ENCODE measurements at places on chromosomes 12 and 14.

DNA sequence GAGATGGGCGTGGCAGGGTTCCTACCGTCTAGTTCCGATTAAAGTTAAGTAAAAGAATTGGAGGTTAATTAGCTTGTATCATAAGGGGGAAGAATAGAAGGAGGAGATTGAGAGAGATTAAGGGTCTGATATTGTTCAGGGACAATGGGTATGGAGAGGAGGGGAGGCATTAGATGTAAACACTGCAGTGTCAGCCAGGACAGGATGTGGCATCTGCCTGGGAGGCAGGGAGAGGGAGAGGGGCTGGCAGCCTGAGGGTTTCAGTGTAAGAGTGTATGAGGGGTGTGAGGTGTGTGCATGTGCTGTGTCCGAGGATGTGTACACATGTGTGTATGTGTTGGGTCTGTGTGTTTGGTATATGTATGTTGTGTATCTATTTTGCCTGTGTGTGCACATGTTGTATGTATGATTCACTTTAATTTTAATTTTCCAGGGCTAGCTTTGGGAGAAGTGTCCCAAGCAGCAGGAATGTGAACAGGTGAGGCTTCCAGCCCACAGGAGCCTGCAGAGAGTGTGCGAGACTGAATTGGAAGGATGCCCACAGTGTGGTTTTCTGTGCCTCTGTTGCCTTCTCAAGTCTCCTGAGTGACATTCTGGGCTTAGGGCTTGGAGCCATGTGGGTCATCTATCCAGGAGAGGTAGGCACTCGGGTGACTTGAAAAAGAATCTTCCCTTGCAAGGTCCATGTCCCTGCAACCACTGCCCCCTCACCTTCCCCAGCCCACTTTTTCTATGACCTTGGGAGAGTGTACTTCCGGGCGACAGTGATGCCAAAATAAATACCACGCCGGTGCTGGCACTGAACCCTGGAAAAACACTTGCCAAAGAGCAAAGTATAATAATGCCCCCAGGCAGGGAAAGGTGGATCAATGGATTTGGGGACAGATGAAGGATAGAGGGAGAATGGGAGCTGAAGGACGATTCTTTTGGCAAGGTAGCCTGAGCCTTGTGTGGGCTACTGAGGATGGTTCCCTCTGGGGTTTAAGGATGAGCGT is 36.8 kb upstream of the DCD start:
- no peak for DNase-seq

GRCh38 chr12:12486661-12487240 is 75.9 kb downstream of the DUSP16 start:
- no peak for DNase-seq

DNA sequence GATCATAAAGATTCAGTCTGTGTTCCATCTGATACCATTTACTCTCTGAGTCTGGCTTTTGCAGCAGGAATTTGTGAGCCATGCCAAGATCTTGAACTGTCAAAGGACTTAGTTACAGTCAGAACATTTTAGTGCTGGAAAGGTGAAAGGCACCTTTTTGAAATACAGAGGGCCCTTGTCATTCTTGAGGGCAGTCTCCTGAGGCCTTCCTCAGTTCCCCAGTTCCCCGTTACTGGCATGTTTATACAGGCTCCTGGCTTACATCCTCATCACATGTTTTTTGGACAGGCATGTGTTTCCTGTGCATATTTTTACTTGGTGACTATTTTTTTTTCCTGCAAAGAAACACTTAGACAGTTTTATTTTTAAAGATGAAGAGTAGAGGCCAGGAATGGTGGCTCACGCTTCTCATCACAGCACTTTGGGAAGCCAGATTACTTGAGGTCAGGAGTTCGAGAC is 21.0 kb downstream of the CFAP54 start:
- no peak for DNase-seq

DNA sequence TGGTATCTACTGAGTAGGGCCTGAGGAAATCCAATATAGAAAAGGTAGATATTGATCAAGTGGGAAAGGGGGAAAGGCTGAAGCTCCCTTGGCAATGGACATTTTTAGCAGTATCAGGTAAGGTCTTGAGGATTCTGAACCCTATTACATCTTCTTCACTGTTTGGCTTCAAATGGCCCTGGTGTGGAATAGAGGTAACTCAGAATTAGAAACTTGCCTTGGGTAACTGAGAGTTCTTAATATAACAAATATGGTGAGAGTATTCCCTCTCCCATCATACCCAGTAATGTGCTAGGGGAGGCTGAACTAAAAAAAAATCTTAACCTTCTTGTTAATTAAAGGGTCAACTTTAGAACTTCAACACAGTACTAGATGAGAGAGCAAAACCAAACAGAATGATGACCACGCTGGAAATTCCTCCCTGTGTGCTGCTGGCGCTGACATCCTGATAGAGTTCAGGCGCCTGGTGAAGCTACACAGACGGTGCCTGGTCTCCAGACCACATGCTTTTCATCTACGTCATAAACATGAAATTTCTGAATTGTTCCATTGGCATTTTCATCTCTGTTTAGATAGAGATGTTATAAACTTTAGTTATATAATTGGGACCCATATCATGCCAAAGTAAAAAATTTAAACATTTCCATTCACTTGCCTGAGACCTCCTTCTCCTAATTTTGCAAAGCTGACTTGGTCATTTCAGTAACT is 128.3 kb downstream of the AKAP6 start:
- DNase-seq, result no peak

DNA sequence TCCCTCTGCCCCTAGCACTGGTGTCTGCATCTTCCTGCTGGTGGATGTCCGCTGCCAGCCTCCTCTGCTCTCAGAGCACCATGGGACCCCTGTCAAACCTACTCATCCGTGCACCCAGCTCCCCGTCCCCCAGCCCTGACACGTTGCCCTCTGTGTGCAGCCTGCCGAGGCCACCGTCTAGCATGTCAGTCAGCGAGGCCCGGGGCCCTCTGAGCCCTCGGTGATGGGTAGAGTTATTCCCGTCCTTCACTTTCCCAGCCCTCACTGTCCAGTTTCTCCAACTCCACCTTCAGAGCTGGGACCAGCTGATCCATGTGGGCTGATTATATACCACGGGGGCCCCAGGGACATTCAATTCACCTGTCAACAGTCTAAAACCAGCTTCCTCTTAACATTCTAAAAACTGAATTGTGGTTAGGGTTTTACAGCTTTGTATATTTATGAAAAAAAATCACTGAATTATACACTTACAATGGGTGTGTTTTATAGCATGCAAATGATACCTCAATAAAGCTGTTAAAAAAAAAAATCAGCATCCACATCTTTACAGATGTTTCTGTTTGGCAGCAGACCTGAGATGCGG is 61.3 kb downstream of the CCDC88C start:
- DNase-seq, result no peak

DNA sequence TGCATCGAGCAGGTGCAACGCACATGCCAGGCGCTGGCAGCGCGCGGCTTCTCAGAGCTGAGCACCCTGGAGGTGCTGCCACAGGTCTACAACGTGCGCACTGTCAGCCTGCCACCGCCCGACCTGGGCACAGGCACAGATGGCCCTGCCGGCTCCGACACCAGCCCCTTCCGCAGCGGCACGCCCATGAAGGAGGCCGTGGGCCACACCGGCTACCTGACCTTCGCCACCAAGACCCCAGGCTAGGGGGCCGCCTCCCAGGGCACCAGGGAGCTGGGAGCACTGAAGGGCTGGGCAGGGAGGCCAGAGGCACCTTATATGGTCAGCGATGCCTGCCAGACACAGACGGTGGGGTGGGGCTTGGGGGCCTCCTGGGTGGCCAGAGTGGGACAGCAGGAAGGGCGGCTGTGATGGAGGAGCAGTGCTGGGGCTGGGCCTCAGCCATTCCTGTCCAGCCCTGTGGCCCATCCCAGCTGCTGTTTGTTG is 5.6 kb downstream of the TRMT61A start:
- no peak for DNase-seq

DNA sequence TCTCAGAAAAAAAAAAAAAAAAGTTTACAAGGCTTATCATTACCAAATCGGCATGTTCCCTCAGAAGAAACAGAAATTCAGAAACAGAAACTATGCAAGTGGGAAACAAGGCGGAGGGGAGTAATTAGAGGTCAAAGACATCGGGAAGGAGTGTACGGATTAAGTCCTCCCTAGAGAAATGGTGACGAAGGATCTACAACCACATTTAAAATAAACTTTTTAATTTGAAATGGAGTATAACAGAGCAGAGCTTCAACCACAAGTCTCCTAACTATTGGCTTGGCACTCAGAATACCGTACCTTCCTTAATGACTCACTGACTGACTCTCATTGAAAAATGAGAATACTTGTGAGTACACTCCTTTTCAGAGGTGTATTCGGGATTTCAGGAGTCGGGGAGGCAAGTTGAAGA is 908 bp downstream of the ENTPD5 start:
- no peak for DNase-seq

- DNase-seq, result no peak
Observed at GRCh38 chr12:63457857-63458256, 210.4 kb downstream of the DPY19L2 start.

GRCh38 chr12:2958432-2959191 is 585 bp upstream of the TEAD4 start:
- no peak for DNase-seq

- no peak for DNase-seq
Observed at GRCh38 chr14:56678838-56679237, 99.2 kb downstream of the TMEM260 start.

DNA sequence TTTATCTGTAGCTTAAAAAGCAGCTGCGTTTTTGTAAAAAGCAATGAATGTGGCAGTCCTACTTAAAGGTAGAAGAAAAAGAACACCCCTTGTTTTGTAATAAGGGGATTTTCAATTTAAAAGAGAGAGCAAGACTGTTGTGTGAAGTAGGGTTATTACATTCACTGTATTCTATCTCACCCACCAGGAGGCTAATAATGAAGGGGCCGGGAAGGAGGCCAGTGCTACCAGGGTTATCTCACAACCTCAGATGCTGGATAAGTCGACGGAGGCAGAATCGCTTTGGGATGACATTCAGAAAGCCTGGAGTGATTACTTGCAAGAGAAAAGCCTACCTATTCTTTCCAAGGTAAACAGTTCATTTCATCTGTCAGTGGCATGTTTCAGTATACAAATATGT is 97.7 kb downstream of the RMST start:
- DNase-seq, result no peak

DNA sequence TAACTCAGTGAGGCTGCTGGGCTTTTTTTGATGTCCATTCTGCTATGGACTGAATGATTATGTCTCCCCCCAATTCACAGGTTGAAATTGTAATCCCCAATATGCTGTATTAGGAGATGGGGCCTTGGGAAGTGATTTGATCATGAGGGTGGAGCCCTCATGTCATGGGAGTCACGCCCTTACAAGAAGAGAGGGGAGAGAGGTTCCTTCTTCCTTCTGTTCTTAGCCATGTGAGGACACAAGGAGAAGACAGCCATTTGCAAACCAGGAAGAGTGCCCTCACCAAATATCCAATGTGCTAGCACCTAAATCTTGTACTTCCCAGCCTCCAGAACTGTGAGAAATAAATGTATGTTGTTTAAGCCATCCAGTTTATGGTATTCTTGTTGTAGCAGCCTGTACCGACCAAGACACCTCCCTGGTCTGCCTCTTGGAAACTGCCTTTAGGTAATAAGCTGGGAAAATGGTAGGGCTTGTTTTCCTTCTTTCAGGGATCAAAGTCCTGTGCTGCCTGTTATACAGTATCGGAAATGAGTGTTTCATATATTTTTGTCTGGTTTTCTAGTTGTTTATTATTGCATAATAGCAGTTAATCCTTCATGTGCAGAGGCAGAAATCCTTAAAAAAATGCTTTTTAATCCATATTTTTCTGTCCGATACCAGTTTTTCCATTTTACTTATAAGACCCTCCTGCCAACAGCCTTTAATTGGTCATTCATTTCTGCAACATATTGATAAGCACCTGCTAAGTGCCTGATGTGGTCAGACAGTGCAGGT is 16.3 kb downstream of the BORCS5 start:
- DNase-seq, result no peak

- DNase-seq, result no peak
Observed at GRCh38 chr12:21353948-21354347, 18.8 kb upstream of the IAPP start.

DNA sequence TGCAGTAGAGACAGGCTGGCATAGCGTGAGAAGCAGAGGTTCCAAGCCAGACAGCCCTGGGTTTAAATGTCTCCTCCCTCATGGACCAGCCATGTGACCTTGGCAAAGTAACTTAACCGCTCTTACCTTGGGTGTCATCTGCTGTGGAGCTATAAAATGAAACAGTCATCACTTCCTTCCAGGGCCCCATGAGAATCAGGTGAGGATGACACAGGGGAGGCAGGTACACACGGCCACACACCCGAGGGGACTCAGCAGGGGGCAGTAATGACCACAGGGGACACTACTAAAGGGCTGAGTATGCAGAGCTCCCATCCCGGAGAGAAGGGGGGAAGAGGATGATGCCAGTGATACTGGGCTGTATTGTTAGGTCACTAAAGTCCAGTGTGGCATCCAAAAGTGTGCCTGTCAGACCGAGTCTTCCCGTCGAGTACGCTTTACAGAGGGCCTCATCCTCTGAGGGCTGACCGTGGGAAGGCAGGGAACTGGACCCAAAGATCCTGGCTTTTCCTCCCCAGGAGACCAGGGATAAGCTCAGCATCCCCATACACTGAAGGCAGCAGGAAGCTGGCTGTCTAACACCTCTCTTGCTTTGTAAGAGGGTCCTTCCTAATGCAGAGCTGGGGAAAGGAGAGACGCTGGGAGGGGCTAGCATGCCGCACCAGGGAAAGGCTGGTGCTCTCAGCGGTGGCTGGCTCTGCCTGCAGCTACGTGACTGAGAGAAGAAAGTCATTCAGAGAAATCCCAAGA is 94.2 kb downstream of the SINHCAF start:
- no peak for DNase-seq

DNA sequence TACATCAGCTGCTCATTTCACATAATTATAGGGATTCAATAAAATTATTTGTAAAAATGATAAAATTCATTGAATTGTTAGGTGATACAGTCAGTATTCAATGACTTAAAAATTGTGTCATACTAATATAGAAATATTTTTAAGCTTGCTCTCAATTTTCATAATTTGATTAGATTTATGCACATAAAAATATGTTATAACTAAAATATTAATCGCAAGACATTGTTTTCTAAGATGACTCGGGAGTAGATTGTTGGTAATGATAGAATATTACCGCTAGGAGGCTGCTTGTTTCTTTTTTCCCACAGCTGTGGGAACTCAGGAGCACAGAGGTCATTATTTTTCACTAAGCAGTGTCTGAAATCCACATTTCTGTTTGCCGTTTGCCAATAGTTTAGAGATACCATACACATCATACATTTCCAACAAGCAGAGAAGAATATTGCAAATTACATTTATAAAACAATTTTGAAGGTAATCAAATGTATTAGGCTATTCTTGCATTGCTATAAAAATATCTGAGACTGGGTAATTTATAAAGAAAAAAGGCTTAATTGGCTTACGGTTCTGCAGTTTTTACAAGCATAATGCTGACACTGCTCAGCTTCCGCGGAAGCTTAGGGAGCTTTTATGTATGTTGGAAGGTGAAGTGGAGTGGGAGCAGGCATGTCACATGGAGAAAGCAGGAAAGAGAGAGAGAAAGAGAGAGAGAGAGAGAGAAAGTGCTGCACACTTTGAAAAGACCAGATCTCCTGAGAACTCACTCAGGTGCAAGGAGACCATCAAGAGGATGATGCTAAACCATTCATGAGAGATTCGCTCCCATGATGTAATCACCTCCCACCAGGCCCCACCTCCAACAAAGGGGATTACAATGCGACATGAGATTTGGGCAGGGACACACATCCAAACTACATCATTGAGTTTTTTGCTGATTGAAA is 9.2 kb downstream of the CD69 start:
- peak; percentile 41 for DNase-seq
